ENCODE measurements at places on chromosomes 5 and 9.

DNA sequence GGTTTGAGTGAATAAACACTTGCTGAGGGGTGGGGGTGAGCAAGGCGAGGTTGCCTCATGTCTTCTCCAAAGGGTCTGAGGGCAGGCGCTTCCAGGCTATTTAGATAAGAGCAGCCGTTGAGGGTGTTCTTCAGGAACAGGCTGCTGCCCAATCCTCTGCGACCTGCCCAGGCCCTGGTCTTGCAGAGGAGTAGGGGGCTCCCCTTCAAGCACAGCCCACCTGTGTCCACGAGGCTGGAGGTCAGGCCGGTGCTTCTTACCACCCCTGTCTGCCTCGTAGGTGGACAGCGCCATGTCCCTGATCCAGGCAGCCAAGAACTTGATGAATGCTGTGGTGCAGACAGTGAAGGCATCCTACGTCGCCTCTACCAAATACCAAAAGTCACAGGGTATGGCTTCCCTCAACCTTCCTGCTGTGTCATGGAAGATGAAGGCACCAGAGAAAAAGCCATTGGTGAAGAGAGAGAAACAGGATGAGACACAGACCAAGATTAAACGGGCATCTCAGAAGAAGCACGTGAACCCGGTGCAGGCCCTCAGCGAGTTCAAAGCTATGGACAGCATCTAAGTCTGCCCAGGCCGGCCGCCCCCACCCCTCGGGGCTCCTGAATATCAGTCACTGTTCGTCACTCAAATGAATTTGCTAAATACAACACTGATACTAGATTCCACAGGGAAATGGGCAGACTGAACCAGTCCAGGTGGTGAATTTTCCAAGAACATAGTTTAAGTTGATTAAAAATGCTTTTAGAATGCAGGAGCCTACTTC lies 58.6 kb upstream of the LRRTM2 start:
- DNase-seq, result no peak

DNA sequence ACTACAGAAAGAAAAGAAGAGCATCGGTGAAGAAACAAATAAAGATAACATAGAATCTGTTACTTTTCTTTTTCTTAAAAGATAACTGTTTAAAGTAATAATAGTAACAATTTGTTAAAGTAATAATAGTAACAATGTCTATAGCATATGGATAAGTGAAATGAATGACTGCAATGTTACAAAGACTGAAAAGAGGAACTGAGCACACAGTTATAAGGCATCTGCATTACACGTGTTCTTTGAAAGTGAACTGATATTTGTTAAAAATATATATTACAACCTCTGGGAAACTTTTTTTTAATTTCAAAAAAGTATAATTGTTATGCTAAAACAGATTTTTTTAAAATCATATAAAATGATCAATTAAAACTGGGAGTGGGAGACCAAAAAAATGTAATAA lies 88.4 kb upstream of the FST start:
- DNase-seq, result no peak

- DNase-seq, result no peak
Observed at GRCh38 chr9:18824095-18824666, 208.8 kb downstream of the SAXO1 start.

GRCh38 chr9:126521976-126522590 lies 91.6 kb upstream of the LMX1B start:
- DNase-seq, result no peak
